ENCODE measurements at places on chromosomes 12 and 14.

DNA sequence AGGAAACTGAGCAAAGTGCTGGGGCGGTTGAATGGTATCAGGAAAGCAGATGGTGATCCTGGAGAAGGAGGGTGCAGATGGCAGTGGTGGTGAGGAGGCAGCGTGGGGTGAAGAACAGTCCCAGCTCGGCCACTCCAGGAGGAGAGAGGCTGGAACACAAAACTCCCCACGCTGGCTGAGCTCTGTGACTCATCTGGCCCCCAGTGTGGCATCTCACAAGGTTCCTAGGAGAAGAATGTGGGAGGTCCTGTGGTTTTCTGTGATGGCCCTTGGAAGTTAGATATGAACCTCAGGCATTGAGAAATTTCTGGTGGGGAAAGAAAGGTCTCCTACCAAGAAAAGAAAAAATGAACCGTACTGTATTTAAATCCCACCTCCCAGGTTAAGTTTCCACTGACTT lies 8.0 kb upstream of the NRXN3 start:
- H3K4me1 ChIP-seq = no peaks in the 10 kb centered on the region
- H3K36me3 ChIP-seq = no peaks in the 10 kb centered on the region
- no peak for DNase-seq

- H3K36me3 ChIP-seq = no peaks in the 10 kb centered on the region
- H3K27me3 ChIP-seq = no peaks in the 10 kb centered on the region
- H3K4me1 ChIP-seq = no peaks in the 10 kb centered on the region
- H3K27ac ChIP-seq = no peak overlapping the region
Observed at GRCh38 chr14:73521229-73521628, 15.7 kb upstream of the ACOT1 start.

DNA sequence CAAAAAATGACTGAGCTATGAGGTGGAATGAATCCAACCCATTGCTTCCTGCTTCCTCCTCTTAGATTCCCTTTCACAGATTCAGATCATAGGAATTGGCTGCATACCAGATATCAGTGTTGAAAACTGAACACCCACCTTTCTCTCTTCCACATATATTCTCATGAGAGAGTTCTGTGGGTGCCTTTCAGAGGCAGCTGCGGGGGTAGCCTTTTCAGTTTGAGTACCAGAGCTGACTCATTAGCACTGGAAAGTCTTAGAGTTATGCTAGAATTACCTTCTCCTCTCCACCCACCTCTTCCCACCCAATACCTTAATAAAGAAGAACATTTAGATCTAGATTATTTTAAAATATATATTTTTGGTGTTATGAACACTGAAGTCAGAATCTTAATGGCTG lies 495.4 kb upstream of the SEL1L start:
- H3K4me3 ChIP-seq = no peak overlapping the region
- no peak for DNase-seq
- no peak overlapping the region for H3K27ac ChIP-seq
- no peaks in the 10 kb centered on the region for H3K4me1 ChIP-seq
- no peaks in the 10 kb centered on the region for H3K36me3 ChIP-seq

DNA sequence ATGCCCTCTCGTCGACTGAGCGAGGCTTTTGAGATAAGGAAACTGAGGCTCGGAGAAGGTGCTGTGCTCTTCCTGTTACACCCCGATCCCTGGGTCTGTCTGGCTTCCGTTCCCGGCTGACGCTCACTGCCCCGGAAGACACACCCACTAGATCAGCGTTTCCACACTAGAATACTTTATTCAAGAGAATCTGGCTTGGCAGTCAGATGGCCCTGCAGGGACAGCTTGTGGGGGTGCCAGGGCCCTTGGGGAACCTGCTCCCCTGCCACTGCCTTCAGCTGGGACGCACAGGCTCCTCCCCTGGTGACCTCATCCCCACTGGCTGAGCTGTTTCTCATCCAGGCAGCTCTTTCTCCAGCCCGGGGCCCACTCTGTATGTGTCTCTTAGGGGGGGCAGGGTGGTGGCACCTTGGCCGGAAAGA lies 13.7 kb downstream of the PGF start:
- peak overlapping the region; percentile 71 for H3K4me3 ChIP-seq
- peaks cover 42% of the 10 kb centered on the region for H3K4me1 ChIP-seq
- no peaks in the 10 kb centered on the region for H3K36me3 ChIP-seq
- peak overlapping the region; percentile 91 for H3K27ac ChIP-seq
- H3K27me3 ChIP-seq = no peaks in the 10 kb centered on the region
- no peak for DNase-seq

GRCh38 chr12:92146497-92147224 lies 1.0 kb upstream of the BTG1 start:
- no peaks in the 10 kb centered on the region for H3K27me3 ChIP-seq
- peak overlapping the region; percentile 100 for H3K27ac ChIP-seq
- peak overlapping the region; percentile 100 for H3K4me3 ChIP-seq
- H3K36me3 ChIP-seq = peaks cover 44% of the 10 kb centered on the region
- no peak for DNase-seq

DNA sequence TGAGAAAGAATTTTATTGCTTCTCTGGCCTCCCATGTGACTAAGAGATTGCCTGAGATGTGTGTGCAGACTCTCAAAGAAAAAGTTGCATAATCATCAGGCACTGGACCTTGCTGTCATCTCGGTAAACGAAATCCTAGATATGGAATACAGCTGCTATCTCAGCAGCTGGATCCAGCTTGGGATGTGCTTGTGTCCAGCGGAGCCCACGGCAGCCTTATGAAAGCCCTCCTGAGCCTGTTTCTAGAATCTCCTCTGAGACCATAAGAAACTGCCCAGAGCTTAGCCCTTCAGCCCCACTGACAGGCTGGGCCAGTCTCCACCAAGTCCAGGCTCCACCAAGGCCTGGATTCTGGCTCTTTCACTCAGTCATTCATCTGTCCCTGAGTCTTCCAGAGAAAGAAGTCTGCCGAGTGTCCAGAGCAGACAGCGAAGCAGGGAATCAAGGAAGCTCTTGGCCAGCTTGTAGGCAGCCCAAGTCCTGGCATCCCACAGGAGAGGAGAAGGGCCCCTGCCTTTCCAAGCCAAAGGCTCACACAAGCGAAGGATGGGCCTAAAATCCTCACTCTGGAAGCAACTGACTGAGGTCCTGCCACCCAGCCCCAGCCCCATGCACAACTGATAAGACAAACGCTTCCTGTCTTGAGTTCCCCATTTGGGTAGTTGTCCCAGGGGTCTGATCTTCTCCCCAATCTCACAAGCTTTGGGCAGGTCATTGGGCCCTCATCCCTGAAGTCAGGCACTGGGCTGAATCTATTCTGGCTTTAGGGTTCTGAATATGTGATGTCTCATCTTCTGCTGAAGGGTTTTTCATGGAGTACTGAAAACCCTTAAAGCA lies 97.8 kb downstream of the SEC23A start:
- H3K27me3 ChIP-seq = no peaks in the 10 kb centered on the region
- no peak for DNase-seq
- H3K4me3 ChIP-seq = no peak overlapping the region
- H3K36me3 ChIP-seq = no peaks in the 10 kb centered on the region
- peak overlapping the region; percentile 5 for H3K27ac ChIP-seq

DNA sequence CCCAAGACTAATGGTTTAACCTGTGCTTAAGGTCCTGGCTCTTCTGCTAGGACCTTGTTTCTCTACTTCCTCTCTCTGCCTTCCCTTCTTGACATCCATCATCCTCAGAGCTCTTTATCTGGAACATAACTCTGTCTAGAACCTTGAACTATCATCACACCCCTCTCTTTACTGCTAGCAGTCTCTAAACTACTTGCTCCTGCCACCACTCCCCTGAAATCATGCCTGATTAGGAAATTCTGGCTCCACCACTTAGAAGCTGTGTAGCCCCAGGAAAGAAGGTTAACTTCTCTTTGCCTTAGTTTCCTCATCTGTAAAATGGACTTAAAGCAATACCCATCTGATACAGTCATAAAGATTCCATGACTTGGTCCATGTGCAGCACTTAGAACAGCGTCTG lies 9.1 kb downstream of the SLC38A1 start:
- no peak overlapping the region for H3K27ac ChIP-seq
- no peak for DNase-seq
- peaks cover 16% of the 10 kb centered on the region for H3K36me3 ChIP-seq
- no peaks in the 10 kb centered on the region for H3K27me3 ChIP-seq

GRCh38 chr12:100383586-100384558 lies 27.0 kb downstream of the SLC17A8 start:
- H3K27ac ChIP-seq = no peak overlapping the region
- no peak for DNase-seq
- H3K4me3 ChIP-seq = no peak overlapping the region
- peaks cover 3% of the 10 kb centered on the region for H3K27me3 ChIP-seq

- peak overlapping the region; percentile 75 for H3K4me3 ChIP-seq
- peaks cover 11% of the 10 kb centered on the region for H3K4me1 ChIP-seq
- no peaks in the 10 kb centered on the region for H3K27me3 ChIP-seq
Observed at GRCh38 chr14:60183741-60184140, 18.5 kb upstream of the DHRS7 start.

- H3K4me3 ChIP-seq = peak overlapping the region; percentile 41
- peak overlapping the region; percentile 96 for H3K27ac ChIP-seq
- peaks cover 43% of the 10 kb centered on the region for H3K4me1 ChIP-seq
Observed at GRCh38 chr12:92488735-92489134, 214.1 kb upstream of the PLEKHG7 start.

DNA sequence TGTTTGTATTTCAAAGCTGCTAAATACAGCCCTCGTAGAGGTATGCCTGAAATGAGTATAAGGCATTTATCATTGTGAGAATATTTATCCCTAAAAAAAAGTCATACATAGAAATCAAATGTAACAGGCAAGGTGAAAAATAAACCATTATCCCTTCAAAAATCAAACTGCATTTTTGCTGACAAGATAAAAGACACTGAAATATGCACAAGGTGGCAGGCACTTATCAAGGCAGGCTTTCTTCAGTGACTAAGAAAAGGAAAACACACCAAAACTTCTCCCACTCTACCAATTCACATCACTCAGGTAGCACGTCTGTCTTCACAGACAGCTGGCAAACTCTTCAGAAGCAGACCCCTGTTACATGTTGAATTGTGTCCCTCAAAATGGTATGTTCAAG lies 23.6 kb downstream of the ARMH4 start:
- peaks cover 4% of the 10 kb centered on the region for H3K36me3 ChIP-seq
- DNase-seq = no peak
- H3K4me3 ChIP-seq = no peak overlapping the region
- no peaks in the 10 kb centered on the region for H3K4me1 ChIP-seq
- no peak overlapping the region for H3K27ac ChIP-seq
- H3K27me3 ChIP-seq = peaks cover 4% of the 10 kb centered on the region

DNA sequence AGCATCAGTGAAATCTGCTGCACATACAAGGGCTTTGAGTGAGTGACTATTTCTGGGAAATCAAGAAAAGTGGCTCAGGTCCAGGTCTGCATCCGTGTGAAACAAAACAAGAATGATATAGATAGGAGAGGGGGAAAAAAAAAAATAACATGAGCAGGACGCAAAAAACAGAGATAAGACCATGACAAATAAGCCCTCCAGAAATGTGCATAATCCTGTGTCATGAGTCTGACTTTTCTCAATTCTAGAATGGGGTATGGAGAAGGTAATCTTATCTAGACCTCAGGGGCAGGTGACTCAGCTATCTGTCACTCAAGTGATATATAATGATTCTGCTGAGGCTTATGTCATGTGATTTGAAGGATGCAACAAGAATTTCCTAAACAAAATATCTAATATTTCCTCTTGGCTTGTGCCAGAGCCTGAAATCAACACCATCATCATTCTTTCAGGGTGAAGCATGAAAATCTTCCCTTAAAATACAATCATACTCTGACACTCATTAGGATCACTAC lies 250.0 kb downstream of the PHLDA1 start:
- H3K4me1 ChIP-seq = no peaks in the 10 kb centered on the region
- H3K36me3 ChIP-seq = no peaks in the 10 kb centered on the region
